ENCODE measurements at places on chromosomes 5 and 9. TPM values are rescaled to one million over a fixed set of nuclear protein-coding genes. Genes with fewer than 3 reads are reported as not detected.
A peak's percentile ranks its signal among the peaks of the same experiment; 100 is the strongest.

The TSSK1B gene
- total RNA-seq = not detected

The C5orf52 gene
- not detected for total RNA-seq

The C5orf58 gene
- total RNA-seq = not detected

The ZNF79 gene
- total RNA-seq = 7.6 TPM

The ENHO gene
- total RNA-seq = not detected

The KCNV2 gene
- not detected for total RNA-seq

The PRLR gene
- total RNA-seq = not detected

The CTXN3 gene
- not detected for total RNA-seq

The DMRT3 gene
- total RNA-seq = not detected

DNA sequence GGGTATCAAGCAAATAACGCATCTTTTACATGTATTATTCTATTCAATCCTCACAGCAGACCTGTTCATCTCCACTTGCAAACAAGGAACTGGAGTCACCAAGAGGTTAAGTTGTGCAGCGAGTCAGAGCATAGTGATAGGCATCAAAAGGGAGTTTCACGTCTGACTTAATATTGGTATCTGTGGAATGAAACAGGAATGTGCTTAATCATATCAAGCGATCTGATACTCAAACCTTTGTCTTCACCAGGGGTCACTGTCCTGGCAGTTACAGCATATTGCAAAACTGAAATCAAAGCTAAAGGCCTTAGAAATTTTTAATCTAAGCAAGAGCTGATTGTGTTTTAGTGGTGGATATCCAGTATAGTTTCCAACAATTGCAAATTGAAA, 271.6 kb downstream of the PLK2 start:
- DNase-seq = no peak

- no peak for DNase-seq
Observed at GRCh38 chr5:149289301-149289700, 17.6 kb downstream of the AFAP1L1 start.

DNA sequence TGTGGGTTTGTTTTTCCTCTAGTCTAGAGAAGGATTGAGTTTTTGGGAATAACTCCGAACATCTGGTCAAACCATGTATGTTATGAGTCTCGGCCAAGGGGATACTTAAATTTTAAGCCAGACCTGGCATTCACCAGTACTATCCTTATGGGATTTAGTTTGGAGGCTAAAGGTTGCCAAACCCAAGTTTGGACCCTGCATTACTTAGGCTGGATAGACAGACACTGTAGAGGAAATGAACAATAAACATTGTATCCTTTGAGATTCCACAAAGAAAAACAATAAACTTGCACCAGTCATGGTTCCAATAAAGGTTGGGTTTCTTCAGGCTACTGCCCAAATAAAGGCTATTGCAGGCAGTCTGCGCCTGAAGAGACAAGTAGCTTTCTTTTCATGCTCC, 296.7 kb upstream of the MEF2C start:
- no peak for DNase-seq

GRCh38 chr9:114681594-114682332, at the start of gene TEX48:
TEX48 (minus strand) TSS chr9:114682192; CDS start chr9:114671723, 10,469 bp downstream.
- peak; percentile 91 for DNase-seq

GRCh38 chr5:118552731-118553360, 435.5 kb downstream of the DTWD2 start:
- no peak for DNase-seq

GRCh38 chr5:141186897-141187512, at the start of gene PCDHB9:
PCDHB9 (plus strand) TSS chr5:141187161; CDS start chr5:141187319, 158 bp downstream.
- DNase-seq = peak; percentile 63

GRCh38 chr9:114371343-114371944, 16.3 kb downstream of the AKNA start:
- DNase-seq = no peak

DNA sequence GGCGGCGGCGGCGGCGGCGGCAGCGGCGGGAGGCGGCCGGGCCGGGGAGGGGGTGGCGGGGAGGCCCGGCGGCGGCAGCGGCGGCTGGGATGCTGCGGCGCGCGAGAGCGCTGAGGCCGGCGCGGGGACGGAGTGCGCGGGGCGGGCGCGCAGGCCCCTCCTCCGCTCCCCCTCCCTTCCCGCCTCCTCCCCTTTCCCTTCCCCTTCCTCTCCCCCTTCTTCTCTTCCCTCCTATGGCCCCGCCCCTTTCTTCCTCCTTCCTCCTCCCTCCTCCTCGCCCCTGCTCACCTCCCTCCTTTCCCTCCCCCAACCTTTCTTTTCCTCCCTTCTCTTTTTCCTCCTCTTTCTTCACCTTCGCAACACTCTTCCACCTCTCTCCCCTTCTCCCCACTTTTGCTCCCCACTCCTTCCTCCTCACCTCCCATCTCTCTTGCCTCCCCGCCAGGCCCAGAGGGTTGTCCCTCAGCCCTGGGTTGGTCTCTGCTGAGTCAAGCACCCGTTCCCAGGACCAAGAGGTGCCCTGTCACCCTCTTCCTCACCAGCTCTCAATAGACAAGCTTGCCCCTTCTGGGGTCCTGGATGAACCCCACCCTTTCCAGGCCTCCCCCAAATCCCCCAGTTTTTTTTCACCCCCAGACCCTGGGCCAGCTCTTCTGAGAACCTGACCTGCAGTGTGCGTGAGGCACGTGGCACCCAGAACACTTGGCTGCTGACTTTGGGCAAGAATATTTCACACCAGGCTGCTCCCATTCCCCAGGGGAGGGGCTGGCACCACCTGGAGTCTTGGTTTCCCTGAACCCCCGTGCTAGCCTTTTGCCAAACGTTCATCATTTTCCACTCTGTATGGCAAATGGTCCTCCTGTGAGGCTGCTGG, at the start of gene SEMA4D:
Gene SEMA4D (minus strand): TSS at position 136 of the 874 bp plus-strand sequence. CDS start 92,657 bp downstream, outside the sequence.
- DNase-seq = peak; percentile 85

GRCh38 chr5:5609935-5610334, 187.5 kb downstream of the ICE1 start:
- DNase-seq = no peak

GRCh38 chr5:83219495-83219894, 142.1 kb downstream of the XRCC4 start:
- no peak for DNase-seq

DNA sequence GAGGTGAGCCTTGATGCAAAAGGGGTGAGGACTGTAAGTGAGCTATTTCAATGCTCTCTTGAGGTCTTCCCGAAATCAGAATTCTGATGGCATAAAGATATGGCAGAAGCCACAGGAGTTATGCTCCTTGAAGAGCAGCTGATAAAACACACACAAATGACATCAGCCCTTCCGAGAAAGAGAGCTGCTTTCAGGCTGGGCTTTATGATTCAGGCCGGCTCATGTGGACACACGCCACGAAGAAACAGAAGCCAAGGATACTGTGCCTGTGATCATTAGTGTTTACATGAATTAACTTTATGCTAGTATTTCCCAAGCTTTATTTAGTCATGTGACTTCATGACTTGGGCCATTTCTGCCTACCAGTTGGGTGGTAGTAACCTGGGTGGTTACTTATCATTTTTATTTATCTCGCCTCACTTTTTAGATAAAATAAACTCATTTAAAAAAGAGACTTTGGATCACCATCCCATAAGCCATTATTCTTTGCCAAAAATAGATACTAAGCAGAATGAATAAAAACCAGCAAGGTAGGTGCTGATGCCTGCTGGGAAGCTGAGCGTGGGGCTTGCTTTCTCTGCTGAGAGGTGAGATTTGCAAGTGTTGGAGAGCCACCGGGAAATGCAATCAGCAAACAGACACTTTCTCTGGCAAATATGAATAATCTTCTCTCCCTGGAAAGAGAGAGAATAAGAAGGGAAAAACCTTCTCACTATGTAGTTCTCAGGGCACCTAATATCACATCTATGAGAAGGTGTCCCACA, 73.0 kb upstream of the SLC25A51 start:
- no peak for DNase-seq

GRCh38 chr5:594226-594860, 17.8 kb upstream of the CEP72 start:
- DNase-seq = no peak

GRCh38 chr5:128424646-128425045, 113.4 kb downstream of the FBN2 start:
- no peak for DNase-seq

DNA sequence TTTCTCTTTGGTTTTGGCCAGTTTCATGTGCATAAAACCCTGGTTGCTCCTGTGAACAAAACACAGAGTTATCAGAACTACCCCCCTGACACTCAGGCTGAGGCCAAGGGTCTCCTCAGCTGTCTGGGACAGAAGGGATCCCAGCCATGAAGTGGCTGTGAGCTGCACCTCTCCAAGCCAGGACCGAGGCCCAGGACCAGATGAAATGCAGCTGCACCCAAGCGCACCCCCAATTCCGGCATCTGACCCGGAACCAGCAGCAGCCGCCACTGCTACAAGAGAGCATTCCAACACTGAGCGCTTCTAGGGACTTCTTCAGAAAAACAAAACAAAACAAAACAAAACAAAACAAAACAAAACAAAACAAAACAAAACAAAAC, 16.0 kb upstream of the SLC25A51 start:
- DNase-seq = no peak

DNA sequence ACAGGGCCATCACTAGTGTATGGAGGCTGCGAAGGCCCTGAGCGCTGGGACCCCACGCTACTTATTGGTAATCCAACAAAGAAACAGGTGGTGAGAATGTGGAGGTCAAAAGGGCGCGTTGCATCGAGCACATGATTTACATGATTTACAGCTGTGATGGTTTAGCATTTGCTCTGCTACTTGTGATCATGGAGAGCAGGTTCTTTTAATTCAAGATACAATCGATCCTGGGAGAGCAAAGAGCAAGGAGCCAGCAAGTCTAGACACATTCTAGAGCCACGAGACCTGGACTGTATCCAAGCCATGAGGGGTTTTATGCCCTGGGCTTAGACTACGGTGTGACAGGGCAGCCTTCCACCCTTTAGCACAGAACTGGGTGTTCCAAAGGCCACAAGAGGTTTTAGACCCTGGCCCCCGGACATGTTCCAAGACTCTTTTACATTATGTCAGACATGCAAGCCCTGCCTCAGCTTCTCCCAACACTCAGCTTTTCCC, 47.0 kb upstream of the CLK4 start:
- DNase-seq = no peak

DNA sequence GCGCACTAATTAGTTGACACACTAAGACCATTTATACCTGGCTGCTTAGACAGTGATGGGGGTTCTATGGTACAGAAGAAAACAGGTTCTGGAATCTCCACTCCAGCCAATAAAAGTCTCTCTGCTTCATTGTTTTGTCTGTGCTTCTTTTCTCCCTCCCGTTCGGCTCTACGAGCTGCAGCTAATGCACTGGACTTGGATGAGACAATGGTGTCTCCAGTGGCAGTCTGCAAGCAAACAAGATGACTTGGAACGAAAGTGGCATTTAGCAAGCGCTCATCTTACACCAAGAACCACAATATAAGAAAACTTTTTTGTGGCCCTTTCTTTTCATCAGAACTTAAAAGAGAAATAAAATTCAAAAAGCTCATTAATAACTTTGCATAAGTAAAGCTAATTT, 30.2 kb downstream of the GFM2 start:
- DNase-seq = no peak

DNA sequence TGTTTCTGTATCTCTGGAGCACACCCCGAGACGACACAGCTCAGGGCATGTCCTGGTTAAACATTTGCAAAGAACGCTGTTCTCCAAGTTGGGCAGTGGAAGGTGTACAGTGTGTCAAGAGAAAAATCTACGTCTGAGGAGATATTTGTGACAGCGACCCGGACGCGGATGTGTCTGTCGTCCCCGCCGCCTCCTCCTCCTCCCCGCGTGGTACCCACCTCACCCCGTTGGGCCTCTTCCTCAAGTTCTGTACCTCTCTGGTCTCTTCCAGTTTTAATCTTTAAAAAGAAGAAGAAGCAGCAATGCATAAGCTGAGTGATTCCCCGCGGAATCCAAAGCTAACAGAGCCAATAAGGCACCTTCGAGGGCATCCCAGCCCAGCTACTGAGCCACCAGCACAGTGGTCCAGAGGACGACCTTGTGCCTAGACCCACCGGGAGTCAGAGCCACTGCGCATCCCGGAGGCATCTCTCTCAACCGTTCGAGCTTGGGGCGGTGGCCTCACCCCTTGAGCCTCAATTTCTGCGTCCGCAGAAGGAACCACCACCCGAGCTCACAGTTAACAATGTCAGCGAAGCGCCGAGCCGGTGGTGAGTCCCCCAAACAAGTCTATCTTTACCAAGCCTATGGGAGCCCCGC, 467 bp downstream of the C9orf78 start:
- peak; percentile 61 for DNase-seq

DNA sequence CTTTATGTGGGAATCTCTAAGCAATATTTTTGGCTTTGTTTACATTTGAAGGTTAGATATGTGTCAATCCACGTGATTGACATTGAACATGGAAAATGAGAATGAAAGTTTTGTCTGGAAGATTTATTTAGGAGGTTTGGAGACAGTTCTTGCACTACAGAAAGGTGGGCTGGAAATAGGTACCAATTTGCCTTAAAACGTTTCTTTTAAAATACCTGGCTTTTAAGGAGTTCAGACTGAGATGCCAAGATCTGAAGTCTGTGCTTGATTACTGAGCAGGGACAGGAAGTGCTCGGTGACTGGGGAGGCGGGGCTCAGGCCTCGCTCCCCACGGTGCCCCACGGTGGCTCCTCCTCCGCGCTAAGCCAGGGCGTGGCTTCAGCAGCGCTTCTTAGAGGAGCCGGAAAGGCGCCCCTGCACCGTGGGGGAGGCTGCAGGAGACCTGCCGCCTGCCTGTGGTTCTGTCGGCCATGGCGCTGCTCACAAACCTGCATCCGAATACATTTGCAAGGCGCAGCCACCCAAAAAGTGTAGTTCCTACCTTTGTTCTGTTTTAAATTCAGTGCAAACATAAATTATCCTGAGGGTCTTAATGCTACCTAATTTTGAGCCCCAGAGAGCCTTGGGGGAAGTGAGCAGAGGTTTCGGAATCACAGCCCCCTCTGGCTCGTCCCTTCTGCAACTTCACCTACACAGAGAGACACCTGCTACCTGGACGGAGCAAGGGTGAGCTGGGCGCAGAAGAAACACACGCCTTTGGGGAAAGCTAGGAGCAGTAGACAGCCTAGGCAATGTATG, 49.2 kb downstream of the USP20 start:
- peak; percentile 98 for DNase-seq

DNA sequence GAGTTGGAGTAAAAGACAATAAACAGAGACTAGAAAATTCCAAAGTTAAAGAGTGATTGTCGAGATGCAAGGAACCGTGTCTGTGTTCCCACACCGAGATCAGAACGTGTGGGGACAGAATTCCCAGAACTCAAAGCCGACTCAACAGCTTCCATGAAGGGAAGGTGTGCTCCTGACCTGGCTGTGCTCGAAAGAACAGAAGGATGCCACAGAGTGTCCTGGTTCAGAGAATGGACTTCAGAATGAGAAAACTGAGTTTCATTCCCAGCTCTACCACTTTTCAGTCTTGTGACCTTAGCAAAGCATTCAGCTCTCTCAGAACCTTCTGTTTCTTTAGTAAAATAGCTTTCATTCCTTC, 420.0 kb upstream of the SLC30A5 start:
- DNase-seq = no peak

DNA sequence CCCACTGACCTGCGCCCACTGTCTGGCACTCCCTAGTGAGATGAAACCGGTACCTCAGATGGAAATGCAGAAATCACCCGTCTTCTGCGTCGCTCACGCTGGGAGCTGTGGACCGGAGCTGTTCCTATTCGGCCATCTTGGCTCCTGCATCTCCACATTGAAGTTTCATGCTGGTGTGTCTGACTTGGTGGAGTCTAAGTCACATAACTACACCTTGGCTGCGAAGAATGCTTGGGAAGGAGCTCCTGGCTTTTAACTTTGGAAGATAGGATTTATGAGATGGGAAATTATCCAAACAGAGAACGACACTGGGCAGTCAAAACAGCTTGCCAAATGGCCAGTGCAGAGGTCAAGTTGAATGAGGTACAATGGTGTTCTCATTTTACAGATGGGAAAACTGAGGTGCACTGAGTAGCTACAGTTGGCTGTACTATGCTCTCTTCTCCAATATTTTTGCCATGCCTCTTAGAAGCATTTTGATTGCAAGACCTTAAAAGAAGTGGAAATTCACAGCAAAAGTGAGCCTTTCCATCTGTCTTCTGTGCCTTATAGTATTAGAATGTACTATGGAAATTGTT, 36.7 kb downstream of the CCDC192 start:
- no peak for DNase-seq
